ENCODE measurements at places on chromosomes 12 and 14. TPM values are rescaled to one million over a fixed set of nuclear protein-coding genes. Genes with fewer than 3 reads are reported as not detected.

GRCh38 chr14:103055695-103056094, 1.7 kb downstream of the CDC42BPB start:
- peaks cover 57% of the 10 kb centered on the region for H3K4me1 ChIP-seq
- DNase-seq: no peak
- H3K4me3 ChIP-seq: peak overlapping the region; percentile 94
- no peaks in the 10 kb centered on the region for H3K36me3 ChIP-seq
- H3K27me3 ChIP-seq: no peaks in the 10 kb centered on the region

DNA sequence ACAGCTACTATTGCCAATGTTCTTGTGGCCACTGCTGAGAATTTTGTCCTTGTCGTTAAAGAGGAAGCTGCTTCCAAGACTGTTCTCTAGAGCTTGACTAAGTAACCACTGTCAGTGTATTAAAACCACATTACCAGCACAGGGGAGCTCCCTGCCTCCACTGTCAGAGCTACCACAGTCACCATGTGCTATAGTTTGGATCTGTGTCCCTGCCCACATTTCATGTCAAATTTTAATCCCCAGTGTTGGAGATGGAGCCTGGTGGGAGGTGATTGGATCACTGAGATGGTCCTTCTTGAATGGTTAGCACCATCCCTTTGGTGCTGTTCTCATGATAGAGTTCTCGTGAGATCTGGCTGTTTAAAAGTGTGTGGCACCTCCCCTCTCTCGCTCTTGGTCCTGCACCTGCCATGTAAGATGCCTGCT, 23.2 kb upstream of the RAP1B start:
- no peak overlapping the region for H3K4me3 ChIP-seq
- H3K4me1 ChIP-seq: no peaks in the 10 kb centered on the region
- no peak for DNase-seq
- no peaks in the 10 kb centered on the region for H3K36me3 ChIP-seq
- H3K27ac ChIP-seq: no peak overlapping the region
- H3K27me3 ChIP-seq: no peaks in the 10 kb centered on the region

- no peak overlapping the region for H3K27ac ChIP-seq
- no peaks in the 10 kb centered on the region for H3K36me3 ChIP-seq
- H3K27me3 ChIP-seq: no peaks in the 10 kb centered on the region
These were observed 618.5 kb downstream of the NRXN3 start for GRCh38 chr14:78788467-78789360.

GRCh38 chr12:11158885-11159444, 12.0 kb upstream of the SMIM10L1 start:
- H3K27ac ChIP-seq: no peak overlapping the region
- H3K4me3 ChIP-seq: no peak overlapping the region
- no peaks in the 10 kb centered on the region for H3K27me3 ChIP-seq
- H3K36me3 ChIP-seq: no peaks in the 10 kb centered on the region

DNA sequence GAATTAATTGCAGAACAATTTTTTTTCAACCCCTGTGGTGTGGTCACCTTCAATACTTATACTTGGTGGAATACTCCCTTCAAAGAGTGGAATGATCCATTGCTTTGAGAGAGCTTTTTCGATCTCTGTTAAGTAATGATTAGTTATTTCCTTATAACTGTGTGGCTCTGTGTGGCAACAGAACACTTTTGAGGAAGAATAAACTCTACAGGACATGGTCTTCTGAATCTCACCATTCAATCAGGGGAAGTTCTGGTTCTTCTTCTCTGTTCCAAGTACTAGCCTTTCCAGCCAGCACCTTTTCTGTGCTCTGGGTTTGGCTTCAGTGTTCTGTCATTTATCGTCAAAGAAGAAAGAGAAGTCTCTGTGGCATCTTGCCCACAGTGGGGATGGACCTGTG, 369.2 kb downstream of the ZFP36L1 start:
- H3K4me1 ChIP-seq: no peaks in the 10 kb centered on the region
- no peaks in the 10 kb centered on the region for H3K27me3 ChIP-seq
- DNase-seq: no peak
- H3K36me3 ChIP-seq: no peaks in the 10 kb centered on the region
- H3K4me3 ChIP-seq: no peak overlapping the region
- H3K27ac ChIP-seq: no peak overlapping the region

Gene KLRG1
- 3.3 TPM for total RNA-seq

Measured in right atrium auricular region (tissue), 2 donors.